ENCODE measurements at places on chromosomes 11 and 22. TPM values are rescaled to one million over a fixed set of nuclear protein-coding genes. Genes with fewer than 3 reads are reported as not detected.

The APOBEC3B gene
- not detected for polyA plus RNA-seq

The AP1B1 gene
- polyA plus RNA-seq, result 40.4 TPM

The TNNI2 gene
- polyA plus RNA-seq, result not detected

The TYR gene
- not detected for polyA plus RNA-seq

The USP2 gene
- polyA plus RNA-seq, result 0.81 TPM

The PIM3 gene
- 9.9 TPM for polyA plus RNA-seq

The MB gene
- 0.86 TPM for polyA plus RNA-seq

The MUC6 gene
- not detected for polyA plus RNA-seq

The PAMR1 gene
- 0.42 TPM for polyA plus RNA-seq

GRCh38 chr11:71304045-71304444 lies 51.7 kb upstream of the SHANK2 start:
- no peaks in the 10 kb centered on the region for H3K4me1 ChIP-seq
- no peak overlapping the region for H3K4me3 ChIP-seq
- no peak for DNase-seq
- H3K27me3 ChIP-seq, result no peaks in the 10 kb centered on the region

DNA sequence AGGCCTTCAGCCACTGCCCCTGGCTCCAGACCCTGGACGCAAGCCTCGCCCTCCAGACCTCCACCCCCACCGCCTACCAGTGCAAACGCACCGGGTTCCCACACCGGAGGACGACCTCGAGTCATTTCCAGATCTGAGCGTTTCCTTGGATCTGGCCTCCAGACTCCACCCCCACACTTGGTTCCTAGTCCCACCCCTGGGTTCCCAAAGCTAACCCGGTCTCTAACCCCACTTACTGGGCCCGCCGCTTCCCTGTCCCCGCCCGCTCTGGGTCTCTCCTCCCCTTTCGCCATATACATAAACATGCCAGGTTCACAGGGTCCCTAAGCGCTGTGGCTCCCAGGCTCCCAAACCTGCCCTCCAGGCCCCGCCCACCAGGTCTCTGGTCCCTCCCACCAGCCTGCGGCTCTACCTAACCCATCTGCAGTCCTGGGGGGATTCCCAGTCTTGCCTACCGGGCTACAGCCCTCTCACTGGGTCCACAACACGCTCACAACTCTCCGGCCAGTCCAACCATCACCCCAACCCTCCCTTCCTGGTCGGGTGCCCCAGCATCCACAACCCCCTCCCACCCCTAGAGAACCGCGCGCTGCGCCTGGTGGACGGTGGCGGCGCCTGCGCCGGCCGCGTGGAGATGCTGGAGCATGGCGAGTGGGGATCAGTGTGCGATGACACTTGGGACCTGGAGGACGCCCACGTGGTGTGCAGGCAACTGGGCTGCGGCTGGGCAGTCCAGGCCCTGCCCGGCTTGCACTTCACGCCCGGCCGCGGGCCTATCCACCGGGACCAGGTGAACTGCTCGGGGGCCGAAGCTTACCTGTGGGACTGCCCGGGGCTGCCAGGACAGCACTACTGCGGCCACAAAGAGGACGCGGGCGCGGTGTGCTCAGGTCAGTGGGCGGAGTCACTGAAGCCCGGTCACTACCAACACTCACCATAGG lies 36.7 kb downstream of the CD6 start:
- H3K4me1 ChIP-seq, result peaks cover 26% of the 10 kb centered on the region
- no peaks in the 10 kb centered on the region for H3K36me3 ChIP-seq
- peaks cover 13% of the 10 kb centered on the region for H3K27me3 ChIP-seq
- H3K27ac ChIP-seq, result no peak overlapping the region
- DNase-seq, result peak; percentile 47
- no peak overlapping the region for H3K4me3 ChIP-seq

DNA sequence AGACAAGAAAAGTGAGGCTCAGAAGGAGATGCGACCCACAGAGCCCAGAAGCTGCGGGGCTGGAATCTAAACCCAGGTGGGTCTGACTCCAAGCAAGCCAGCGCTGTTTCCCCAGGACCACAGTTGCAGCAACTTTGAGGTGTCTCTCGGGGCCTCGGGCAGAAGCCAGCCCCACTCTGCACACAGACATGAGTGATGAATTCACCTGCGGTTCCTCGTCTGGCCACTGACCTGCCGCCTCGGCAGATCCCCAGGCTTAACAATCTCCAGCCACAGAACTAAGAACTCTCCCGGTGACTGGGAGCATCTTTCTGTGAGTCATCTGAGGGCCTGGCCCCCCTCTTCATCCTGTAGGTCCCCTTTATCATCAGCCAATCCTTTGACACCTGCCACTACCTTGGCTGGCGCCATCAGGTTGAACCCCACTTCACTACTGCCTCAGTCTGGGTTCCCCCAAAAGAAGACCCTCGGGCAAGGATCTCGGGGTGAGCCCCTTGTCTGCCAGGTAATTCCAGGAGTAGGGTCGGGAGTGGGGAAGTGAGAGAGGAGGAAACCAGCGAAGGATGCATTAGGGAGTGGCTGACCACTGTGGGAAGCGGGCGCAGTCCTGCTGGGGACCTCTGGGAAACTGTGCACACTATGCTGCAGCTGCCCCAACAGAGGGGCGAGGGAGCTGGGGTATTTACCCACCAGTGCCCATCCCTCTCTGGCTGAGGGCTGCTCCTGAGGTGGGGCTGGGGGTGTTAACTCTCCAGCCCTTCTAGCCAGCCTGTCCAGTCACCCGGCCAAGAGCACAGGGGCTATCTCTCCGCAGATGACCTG lies 33.0 kb upstream of the MN1 start:
- no peaks in the 10 kb centered on the region for H3K36me3 ChIP-seq
- no peak overlapping the region for H3K4me3 ChIP-seq

- DNase-seq, result no peak
- H3K27ac ChIP-seq, result no peak overlapping the region
- peak overlapping the region; percentile 95 for H3K4me3 ChIP-seq
- no peaks in the 10 kb centered on the region for H3K36me3 ChIP-seq
Measured at GRCh38 chr11:69048031-69048693, 570 bp upstream of the TPCN2 start.

- no peaks in the 10 kb centered on the region for H3K4me1 ChIP-seq
- no peak overlapping the region for H3K27ac ChIP-seq
- H3K27me3 ChIP-seq, result no peaks in the 10 kb centered on the region
- H3K4me3 ChIP-seq, result no peak overlapping the region
- no peak for DNase-seq
Measured at GRCh38 chr11:59356561-59356960, 2.1 kb upstream of the OR5AN1 start.
